ENCODE measurements at places on chromosomes 11 and 22.

GRCh38 chr11:134412203-134413042 is at the start of gene B3GAT1:
Gene B3GAT1, minus strand, starts transcription at chr11:134412242. Its CDS starts 24,583 bp downstream, at chr11:134387659.
- DNase-seq = peak; percentile 19

DNA sequence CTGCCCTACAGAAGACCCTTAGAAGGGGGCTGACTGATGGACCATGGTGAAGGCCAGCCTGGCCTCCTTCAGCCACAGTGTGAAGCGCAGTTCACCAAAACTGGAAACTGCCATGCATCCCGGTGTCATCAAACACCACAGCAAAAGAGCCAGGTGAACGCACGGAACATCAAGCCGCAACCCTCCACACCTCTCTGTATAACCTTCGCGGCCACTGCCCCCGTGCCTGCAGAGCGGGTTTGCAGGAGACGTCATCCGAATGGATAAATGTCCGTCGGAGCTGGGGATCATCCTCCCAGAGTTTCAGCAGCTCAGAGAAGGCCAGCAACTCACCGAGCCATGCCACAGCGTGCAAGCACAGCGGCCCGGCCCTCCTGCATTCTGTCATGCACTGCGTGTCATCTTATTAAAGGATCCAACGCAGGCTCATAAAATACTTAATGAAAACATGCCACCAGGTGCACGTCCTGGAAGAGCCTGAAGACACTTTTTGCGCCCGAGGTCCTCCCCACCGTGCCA is 309.9 kb downstream of the BRD1 start:
- DNase-seq = no peak

- no peak for DNase-seq
Measured at GRCh38 chr22:44407171-44407986, 90.7 kb downstream of the RTL6 start.

DNA sequence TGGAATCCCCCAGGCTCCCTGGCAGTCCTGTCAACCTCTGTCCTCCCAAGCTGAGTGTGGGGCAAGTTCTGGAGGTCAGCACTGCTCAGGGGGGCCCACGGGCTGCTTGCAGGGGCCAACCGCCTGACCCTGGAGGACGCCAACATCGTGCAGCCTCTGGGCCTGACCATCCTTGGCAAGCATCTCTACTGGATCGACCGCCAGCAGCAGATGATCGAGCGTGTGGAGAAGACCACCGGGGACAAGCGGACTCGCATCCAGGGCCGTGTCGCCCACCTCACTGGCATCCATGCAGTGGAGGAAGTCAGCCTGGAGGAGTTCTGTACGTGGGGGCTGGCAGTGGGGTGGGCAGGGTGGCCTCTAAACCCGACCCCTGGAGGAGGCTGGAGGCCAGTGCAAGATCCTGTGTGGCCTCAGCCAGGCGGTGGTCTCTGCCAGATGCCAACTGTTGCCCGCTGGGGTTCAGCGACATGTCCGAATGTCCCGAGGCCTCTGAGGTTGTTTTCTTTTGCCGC is 34.6 kb upstream of the PPP6R3 start:
- no peak for DNase-seq

- no peak for DNase-seq
Measured at GRCh38 chr11:13862845-13863392, 99.6 kb upstream of the SPON1 start.

DNA sequence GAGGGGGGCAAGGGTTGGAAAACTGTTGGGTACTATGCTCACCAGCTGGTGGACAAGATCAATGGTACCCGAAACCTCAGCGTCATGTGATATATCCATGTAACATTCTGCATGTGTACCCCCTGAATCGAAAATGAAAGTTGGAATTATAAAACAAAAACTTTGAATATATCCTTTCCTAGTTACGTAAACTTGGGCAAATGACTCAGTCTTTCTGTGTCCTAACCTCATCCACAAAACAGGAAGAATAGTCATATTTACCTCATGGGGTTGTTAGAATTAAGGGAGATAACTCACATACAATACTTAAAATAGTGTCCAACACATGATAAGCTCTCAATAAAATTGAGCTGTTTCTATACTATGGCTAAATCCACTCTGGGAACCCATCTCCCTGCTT is 620.1 kb upstream of the KIRREL3 start:
- no peak for DNase-seq

DNA sequence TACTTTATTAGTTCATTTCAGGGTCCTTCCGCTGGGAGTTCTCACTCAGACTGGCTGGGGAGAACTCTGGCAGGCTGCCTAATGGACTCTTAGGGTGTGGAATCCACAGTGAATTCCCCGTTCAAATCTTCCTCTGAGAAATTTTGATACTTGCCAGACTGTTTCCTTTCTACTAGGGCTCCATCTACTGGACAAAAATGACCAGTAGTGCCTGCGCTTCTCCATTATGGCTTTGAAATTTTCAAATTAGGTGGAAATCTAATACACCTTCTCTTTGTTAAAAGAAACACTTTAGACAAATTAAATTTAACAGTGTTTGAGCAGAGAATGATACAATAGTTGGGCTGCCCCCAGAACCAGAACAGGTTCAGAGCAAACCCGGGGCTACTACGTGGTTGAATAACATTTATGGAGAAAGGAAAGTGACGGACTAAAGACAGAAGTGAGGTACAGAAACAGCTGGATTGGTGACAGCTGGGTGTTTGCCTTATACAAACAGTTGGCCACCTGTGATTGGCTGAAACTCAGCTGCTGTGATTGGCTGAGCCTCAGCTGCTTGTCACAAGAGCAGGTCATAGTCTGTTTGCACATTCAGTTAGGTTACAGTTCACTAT is 52.9 kb upstream of the FDX1 start:
- DNase-seq = peak; percentile 4

- DNase-seq = no peak
Measured at GRCh38 chr11:20259506-20259905, 99.2 kb upstream of the DBX1 start.

GRCh38 chr11:121589946-121590537 is 137.3 kb upstream of the SORL1-AS1 start:
- no peak for DNase-seq
